Neural crest cell (in vitro differentiated cells): ENCODE measurements at places on chromosomes 3 and 15.

- DNase-seq = no peak
These were observed 32.8 kb upstream of the UBE2E2 start for GRCh38 chr3:23170291-23170690.

- no peak for DNase-seq
These were observed 8.9 kb upstream of the PXK start for GRCh38 chr3:58323529-58324390.

DNA sequence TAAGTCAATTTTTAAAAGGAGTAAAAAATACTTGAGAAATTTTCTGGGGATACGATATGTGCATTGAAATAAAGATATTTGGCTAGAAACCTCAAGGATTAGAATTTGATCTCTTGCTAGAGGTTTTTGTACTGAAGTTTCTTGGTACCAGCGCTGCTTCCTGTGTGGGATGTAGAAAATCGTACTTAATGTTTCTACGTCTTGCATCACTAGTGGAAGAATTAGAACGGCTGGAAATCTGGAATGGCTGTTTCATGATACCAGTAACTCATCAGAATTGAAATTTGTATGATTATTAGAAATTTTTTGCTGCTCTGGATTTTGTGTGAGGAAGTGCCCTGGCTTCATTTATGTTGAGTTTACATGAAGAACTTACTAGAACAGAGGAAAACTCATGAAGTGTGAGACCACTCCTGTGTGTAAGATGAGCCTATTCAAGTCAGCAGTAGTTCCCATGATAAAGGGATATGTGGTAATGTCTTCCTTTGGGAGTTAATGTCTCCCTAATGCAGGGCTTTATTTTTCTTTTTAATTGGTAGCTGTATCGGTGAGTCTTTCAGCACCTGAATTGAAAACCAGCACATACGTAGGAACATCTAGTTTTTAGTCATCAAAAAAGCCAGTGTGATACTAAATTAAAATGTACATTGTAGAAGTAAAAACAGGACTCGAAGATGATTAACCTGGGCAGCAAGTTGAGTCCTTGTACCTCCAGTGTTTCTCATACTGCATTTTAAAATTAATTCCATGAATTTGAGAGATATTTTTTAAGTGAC is 3.2 kb downstream of the KBTBD8 start:
- no peak for DNase-seq

- no peak for DNase-seq
These were observed 670 bp upstream of the ATP13A3 start for GRCh38 chr3:194487289-194488054.

DNA sequence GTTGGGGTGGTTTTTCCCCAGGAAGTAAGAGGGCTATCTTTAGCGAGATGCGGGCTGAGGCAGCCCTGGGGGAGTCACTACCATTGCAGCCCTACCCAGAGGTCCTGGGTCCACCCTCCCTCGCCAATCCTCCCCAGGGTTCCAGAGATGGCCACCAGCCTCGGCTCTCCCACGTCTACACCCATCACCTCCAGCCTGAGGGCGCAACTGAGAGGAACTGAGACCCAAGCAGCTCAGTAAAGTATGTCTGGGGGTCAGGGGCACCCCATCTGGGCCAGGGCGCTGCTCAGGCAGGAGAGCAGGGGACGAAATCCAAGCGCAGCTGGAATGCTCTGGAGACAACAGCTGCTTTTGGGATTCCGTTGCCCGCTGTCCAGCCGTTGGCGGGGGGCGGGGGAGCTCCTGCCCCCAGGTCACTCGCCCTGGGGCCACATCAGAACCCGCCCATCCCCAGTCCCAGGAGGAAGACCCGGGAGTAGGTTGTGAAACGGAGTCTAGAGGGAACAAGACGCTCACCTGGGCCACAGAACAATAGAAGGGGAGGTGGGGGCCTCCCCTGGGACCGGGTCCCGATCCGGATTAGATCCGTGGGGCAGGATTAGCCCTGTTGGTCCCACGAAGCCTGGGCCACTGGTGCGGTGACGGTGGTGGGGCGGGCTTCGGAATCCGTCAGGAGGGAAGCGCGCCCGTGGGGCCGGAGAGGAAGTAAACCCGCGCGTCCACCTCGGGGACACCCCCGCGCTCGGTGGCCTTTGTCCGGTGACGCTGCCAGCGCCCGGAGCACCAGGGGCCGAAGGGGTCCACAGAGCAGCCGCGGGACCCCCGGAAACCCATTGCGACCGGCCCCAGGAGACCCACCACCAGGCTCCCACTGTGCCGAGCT is 1.4 kb upstream of the NDUFAF3 start:
- DNase-seq = no peak

DNA sequence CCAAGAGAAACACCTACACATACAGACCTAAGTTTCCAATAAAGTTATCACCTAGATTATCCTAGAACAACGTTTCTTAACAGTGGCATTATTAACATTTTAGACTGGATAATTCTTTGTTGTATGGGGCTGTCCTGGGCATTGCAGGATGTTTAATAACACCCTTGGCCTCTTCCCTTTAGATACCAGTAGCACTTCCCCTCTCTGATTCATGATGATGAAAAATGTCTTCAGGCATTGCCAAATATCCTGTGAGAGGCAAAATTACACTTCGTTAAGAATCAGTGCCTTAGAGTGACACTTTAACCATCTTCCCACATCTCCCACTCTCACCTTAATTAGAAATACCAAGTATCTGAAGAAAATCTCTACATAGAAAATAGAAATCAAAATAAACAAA is 352.6 kb downstream of the CGGBP1 start:
- DNase-seq = no peak

DNA sequence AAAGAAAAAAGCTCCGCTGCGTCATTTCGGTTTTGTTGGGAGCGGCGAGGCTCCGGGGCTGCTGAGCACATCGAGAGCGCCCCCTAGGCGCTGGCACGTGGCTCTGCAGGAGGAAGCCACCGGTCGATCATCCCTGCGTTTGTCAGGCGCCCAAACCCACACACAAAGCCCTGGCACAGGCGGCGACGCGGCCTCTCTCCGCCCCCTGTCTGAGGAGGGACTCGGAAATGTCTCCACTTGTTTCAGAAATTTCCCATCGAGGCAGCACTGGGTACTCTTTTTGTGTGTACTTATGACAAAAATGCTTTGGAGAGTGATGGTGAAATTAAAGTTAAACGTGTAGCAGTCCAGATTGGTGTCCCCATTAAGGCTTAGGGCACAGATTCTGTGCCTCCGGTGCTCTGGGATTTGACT is 407.3 kb upstream of the ONECUT1 start:
- DNase-seq = peak; percentile 76

- no peak for DNase-seq
These were observed 53.7 kb upstream of the CTSH start for GRCh38 chr15:78998526-78998925.
